Brain pericyte (primary cell): ENCODE measurements at places on chromosomes 4 and X.

GRCh38 chr4:20723019-20723418, 22.8 kb downstream of the PACRGL start:
- no peak for DNase-seq

- no peak for DNase-seq
Observed at GRCh38 chrX:150715184-150715583, 22.0 kb downstream of the MTMR1 start.

DNA sequence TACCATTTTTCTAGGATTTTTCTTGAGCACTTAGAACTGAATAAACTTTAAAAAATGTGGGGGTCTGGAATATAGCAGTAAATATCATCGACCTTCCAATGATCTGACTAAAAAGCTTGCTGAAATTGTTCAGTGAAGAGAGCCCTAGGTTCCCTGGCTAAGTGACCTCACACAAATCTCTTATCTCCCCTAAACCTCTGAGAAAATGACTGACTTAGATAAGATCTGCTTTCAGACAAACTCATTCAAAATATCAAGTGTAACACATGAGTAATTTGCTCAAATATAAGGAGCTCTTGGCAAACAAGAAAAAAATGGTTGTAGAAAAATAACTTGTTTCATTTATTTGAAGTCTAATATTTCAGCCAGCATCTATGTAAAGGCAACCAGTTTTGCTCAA, 441.7 kb upstream of the SLIT2 start:
- DNase-seq = no peak

DNA sequence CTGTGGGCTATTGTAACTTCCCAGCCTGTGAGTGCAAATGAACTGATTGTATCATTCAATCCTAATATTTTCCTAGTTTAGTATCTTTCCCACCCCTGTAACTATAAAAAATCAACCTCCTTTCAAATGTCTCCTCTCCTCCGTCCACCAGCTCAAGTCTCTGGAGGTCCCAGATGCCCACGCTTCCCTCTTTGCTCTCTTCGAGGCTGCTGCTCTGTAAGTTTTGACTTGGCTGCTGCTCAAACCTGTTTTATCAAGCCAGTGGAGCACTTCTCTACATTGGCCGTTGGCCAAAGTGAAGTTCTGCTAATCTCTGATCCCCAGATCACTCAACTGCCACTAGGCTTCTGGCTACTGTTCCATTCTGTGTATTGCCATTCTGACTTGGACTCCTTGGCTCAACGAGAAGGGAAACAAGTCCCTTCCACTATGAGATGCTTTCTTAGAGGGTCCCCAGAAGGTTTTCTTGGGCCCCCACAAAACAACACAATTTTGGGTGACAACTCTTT, 60.7 kb upstream of the RAPGEF2 start:
- DNase-seq = no peak

- peak; percentile 46 for DNase-seq
Observed at GRCh38 chr4:55183926-55184599, 58.7 kb upstream of the KDR start.

DNA sequence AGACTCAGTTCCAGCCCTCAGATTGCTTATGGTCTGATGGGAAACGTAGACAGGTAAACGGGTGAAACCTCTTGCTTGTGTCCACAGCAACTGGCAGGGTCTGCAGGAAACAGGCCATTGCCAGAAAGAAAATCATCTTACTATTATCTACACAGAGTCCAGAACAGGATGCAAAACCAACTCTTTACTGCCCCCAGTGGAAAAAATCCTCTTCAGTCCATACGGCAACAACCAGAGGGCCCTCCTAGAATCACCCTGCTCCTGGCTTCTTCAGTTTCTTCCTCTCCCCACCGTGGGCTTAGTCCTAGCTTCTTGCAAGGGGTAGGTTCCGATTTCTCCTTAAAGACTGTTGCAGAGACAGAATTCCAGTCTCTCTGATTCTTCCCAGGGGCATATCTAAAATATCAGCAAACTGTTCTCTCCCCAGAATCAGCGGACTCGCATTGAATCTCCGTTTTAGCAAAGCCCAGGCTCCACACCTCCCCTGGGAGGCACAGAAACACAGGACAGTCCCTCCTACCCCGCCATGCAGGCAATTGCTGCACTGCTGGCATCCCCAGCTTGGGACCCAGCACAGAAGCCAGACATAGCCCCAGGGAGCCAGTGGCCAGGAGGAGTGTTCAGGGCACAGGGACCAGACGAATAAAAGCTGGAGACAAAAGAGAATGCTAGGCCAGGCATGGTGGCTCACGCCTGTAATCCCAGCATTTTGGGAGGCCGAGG, 41.0 kb upstream of the SH3RF1 start:
- DNase-seq = no peak

- DNase-seq = no peak
Observed at GRCh38 chr4:169064296-169064695, 54.2 kb upstream of the CBR4 start.

DNA sequence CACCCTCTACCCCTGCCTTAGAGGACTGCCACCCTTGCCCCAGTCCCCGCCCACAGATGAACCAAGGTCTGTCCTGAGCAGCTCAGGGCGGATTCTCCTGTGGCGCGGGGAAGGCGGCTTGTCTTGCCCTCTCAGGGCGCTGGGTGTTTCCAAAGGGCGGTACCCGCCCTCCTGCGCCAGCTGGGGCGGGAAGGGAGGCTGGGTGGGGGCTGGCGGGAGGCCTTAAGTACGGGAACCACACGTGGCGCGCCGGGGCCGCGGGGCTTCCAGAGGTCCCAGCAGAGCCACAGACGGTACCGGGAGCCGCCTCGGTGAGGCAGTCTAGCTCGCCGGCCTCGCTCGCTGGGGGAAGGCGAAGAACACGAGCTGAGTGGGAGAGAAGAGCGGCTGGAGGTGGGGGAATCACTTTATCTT, 361.1 kb downstream of the MID1IP1 start:
- DNase-seq = no peak

GRCh38 chr4:28916585-28916984, 1803.6 kb upstream of the PCDH7 start:
- no peak for DNase-seq

- peak; percentile 100 for DNase-seq
Observed at GRCh38 chrX:1452516-1453394, at the start of gene ASMTL. Gene ASMTL, minus strand, starts transcription at chrX:1452909. Its CDS starts 69 bp downstream, at chrX:1452840.

DNA sequence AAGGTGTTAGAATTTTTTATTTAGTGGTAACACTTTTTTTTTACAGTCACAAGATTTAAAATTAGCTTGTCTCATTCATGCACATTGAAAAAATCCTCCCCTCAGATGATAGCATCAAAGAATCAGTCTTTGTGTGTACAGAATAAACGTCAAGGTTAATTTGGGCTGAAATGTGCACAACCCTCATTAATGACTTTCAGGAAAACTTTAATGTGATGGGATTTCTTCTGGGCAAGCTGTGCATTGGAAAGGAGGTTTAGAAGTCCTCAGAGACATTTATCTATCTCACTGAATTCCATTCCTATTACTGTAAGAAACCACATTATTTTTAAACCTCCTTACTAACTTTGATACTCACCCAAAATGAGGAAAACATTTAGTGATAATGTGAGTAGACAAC, 88.2 kb upstream of the TECRL start:
- DNase-seq = no peak

- no peak for DNase-seq
Observed at GRCh38 chr4:158042591-158043030, 130.2 kb downstream of the GASK1B start.

DNA sequence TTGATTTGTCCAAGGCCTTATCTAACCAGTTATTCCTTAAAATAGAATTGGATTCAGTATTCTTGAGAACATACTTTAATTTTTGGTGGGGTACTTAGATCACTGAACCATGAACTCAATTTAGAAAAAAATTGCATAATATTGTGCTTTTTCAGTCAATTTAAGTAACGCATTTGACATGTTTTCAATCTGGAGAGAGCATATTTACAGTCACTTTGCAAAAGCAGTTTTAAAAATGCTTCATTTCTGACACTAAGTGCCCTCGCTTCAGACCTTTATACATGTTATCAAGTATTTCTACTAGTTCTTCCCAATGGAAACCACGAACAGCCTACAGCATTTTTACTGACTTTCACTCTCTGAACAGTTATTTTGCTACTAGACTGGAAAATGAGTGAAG, 257.1 kb upstream of the NDST4 start:
- DNase-seq = no peak

- no peak for DNase-seq
Observed at GRCh38 chr4:28228561-28229491, 1368.2 kb downstream of the STIM2 start.

- peak; percentile 1 for DNase-seq
Observed at GRCh38 chrX:135185795-135186443, 14.7 kb upstream of the CT55 start.
